Spleen (tissue), 13 donors: ENCODE measurements at places on chromosomes 2 and 18. TPM values are rescaled to one million over a fixed set of nuclear protein-coding genes. Genes with fewer than 3 reads are reported as not detected.
A peak's percentile ranks its signal among the peaks of the same experiment; 100 is the strongest.

The PPP1R7 gene
- polyA plus RNA-seq: 37.3 TPM

GRCh38 chr2:217606296-217606695, 396.5 kb downstream of the TNS1 start:
- no peak for DNase-seq

- no peak for DNase-seq
Observed at GRCh38 chr2:119522671-119523070, 1.6 kb downstream of the SCTR start.

DNA sequence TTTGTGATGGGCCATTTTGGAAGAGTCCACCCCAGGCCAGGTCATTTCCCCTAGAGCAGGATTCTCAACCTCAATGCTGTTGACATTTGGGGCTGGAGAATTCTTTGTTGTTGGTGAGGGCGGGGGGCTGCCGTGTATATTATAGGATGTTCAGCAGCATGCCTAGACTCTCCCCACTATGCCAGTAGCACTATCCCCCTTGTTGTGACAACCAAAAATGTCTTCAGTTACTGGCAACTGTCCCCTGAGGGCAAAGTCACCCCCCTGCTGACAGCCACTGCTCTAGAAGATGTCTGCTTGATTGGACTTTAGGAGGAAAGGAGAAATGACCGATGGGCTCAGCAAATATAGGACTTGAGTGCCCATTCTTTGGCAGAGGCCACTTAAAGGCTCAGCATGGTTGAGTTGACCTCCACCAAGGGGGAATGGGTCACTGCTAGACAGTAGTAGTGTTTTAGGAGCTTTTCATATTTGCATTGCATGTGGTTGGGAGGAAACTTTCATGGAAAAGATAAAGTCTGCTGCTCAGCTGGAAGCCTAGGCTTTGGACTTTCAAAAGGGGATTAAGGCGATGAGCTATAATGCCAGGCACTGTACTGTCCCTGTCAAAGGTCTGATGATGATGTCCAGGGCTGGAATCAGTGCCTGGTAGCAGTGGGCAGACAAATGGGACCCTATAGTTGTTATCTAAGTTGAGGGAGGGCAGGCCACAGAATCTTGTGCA, 61.1 kb upstream of the MCFD2 start:
- peak; percentile 58 for DNase-seq

The MFSD6 gene
- polyA plus RNA-seq: 5.5 TPM

DNA sequence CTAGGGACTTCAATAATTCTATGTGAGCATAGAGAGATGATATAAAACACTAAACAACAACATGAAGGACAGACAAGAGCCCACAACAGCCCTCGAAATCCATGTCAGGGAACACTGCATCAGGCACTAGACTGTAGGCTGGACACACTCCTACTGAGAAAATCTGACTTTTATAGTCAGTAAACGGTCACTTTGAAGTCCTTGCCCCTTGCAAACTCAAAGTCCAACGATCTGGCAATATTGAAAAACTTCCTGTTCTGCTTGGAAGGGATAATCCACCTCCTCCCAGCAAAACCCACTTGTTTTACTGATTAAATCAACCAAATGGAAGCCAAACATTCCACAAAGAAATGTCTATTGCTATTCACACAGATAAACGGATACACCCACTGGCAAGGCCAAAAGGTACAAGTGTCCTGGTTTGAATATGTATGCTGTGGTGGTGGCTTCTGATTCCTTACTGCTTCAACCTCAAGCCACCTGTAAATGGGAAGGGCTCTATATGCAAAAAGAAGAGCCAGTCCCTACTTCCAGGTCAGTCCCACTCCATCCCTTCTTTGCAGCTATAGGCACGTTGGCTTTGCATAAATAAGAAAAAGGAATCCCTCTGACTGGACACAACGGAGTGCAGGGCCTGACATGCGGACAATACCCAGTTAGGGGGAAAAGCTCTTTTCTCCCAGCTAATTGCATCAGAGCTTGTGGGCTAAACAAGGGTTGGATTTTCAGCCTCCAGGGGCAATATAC, 56.6 kb downstream of the STK39 start:
- DNase-seq: no peak

The CHN1 gene
- polyA plus RNA-seq: 12.4 TPM

The ALLC gene
- polyA plus RNA-seq: not detected

GRCh38 chr2:120631724-120632123, 103.9 kb upstream of the GLI2 start:
- DNase-seq: no peak

GRCh38 chr2:189363559-189363958, 77.7 kb upstream of the WDR75 start:
- DNase-seq: no peak

The IER3IP1 gene
- 12.3 TPM for polyA plus RNA-seq

DNA sequence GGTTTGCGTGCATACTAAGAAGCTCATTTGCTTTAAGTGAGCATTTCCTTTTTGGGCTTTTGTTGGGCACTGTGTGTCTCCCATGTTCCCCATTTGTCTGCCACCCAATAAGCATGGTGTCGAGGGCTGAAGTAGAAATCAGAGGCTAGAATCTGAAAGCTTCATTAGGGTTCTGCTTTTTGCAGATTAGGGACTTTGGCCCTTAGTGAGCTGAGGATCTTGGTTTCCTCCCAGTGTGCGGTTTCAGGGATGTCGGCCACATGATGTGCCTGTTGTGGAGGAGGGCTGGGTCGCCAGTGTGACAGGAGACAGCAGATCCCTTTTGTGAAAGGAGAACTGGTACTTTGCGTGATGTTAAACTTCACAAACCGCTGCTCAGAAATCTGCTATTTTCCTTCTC, 41.1 kb downstream of the PLEKHB2 start:
- DNase-seq: no peak
